Epithelial cell of proximal tubule (primary cell): ENCODE measurements at places on chromosomes 2 and 18. TPM values are rescaled to one million over a fixed set of nuclear protein-coding genes. Genes with fewer than 3 reads are reported as not detected.

DNA sequence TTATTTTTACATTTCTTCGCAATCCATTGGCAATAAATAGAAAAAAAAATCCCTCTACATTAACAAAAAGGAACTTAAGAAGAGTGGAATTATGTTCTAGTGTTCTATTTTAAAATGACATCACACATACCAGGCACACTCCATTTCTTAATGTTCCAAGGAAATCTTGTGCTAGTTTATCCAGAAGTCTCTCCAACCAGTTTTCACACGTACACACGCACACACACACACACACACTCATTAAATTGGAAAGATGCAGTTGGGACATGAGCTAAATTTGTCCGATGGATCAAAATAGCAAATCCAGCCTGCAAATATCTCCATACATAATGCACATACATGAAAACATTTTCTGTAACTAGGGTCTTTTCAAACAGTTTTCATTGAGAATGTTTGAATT lies 78.3 kb downstream of the KCNJ3 start:
- DNase-seq = no peak

GRCh38 chr18:23487738-23488570 lies 15.4 kb upstream of the RMC1 start:
- DNase-seq = no peak

GRCh38 chr18:56825321-56825720 lies 174.2 kb downstream of the WDR7 start:
- no peak for DNase-seq

- DNase-seq = no peak
These were observed at the start of gene AGXT for GRCh38 chr2:240868286-240869108. TSS of gene AGXT (plus strand) at chr2:240868824. CDS start at chr2:240868866, 42 bp downstream.

DNA sequence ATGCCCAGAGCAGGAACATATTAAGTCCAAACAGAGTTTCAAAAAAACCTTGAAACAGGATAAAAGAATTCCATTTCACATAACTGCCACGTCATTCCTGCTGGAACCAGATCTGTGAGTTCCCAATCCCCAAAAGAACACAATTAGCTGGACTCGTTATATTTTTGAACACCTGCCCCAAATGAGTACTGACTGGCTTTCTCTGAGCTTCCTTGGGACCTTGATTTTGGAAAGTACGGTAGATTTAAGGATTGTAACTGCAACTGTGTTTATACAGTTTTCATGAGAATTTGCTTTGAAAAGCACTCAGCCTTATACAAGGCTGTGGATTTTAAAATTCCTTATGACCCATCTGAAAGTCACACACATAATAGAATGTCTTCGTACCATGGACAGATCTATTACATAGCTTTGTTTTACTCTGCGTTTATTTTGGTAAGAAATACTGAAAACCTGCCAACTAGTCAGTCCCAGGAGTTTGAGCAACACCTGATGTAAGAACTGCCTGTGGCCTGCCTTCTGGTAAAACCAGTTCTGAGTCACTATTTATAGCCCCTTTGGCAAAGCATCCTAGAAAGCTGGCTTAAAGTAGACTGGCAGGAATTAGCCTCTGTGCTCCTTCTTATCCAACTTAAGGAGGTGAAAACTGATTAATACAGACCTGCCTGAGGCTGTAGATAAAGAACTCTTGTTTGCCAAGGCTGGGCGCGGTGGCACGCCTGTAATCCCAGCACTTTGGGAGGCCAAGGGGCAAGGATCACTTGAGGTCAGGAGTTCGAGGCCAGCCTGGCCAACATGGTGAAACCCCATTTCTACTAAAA lies 48.1 kb downstream of the MERTK start:
- peak; percentile 82 for DNase-seq

DNA sequence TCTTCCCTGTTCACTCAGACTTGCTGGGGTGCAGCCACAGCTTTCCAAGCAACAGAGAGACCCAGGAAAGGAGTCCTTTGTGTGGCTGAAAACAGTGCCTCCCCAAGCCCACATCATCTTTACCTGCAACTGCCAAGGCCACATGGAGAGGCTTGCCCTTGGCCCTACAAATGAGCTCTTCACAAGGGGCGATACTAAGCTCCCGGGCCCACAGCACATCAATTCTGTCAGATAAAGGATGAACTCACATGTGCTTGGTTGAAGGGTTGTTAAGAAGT lies 42.3 kb upstream of the SH3RF3 start:
- no peak for DNase-seq

- no peak for DNase-seq
These were observed 118.2 kb downstream of the SPTBN1 start for GRCh38 chr2:54574107-54574859.

DNA sequence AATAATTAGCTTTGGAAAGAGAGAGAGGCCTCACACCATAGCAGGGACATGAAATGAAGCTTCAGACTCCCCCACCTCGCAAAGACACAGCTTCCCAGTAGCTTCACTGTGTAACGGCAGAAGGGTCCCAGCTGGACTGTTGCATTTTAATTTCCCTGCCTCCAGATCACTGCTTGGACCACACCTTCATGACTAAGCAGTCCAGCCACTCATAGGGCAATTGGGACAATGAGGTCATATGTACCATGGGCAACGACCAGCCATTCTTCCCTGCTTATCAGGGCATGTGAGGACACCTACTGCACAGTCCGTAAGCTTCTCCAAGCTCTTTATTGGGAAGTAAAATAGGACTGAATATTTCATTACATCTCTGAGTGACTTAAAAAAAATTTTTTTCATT lies 183.0 kb downstream of the MREG start:
- no peak for DNase-seq

Gene NTSR2
- total RNA-seq = not detected in 2 replicates

Gene IKZF2
- 0.86 and 1.8 TPM in 2 replicates for total RNA-seq

Gene LINC00305
- total RNA-seq = not detected in 2 replicates

Gene TEKT4
- not detected in 2 replicates for total RNA-seq

Gene ZRANB3
- 7.1 and 7.9 TPM in 2 replicates for total RNA-seq

Gene DNAJC27
- total RNA-seq = 2.1 and 2.2 TPM in 2 replicates

Gene DDX18
- total RNA-seq = 51.9 and 89.1 TPM in 2 replicates

Gene PLB1
- 1.2 and 2.1 TPM in 2 replicates for total RNA-seq

Gene PFN4
- not detected in 2 replicates for total RNA-seq
